Right forelimb (tissue), 1 donor: ENCODE measurements at places on chromosomes 12 and 14.

- no peak for DNase-seq
Measured at GRCh38 chr14:77151245-77151644, 9.7 kb upstream of the ZDHHC22 start.

DNA sequence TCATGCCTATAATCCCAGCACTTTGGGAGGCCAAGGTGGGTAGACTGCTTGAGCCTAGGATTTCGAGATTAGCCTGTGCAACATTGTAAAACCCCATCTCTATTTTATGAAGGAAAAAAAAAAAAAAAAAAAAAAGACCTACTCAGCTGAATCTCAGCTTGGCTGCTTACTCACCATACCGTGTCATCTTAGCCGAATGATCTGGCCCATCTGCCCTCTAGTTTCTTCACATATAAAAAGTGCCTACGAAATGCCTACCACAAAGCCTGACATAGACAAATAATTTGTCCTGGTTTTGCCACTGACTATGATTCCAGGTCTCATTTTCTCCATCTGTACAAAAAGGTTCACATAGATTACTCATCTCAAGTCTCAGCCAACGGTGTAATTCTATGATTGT is 10.1 kb downstream of the DIABLO start:
- DNase-seq: no peak

DNA sequence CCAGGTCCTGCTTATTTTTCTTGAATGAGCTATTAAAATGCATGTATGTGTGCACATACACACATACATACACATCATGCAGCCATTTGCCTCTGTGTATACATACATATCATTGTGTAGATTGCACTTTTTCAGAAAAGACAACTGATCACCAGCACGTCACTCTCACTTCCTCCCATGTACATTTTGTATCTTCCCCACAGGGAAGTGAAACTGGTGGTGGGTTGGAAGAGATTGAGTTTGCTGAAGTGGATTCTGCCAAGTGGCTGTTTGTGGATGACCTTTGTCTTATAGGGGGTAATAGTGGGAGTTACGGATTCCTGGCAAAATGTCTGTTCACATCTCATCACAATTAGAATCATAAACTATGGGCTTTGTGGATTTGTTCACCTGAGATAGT is 448.6 kb downstream of the RAD51B start:
- DNase-seq: no peak

- DNase-seq: no peak
Measured at GRCh38 chr12:123278101-123278627, 6.5 kb upstream of the CDK2AP1 start.

DNA sequence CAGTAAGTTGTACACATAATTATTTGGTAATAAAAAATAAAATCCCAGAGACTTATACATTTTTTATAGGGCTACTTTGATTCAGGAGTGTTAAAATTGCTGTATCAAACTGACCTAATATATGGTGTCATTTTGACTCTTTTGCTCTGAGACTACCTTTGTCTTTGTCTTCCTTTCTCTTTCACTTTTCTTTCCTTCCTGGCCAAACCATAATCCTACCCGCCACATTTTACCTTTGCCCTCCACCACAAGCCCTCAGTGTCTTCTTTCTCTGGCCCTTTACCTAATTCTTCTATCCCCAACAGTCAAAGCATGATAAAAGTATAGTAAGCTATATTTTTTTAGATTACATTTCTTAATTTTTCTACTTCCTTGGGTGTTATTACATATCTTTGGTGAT is 62.0 kb downstream of the CAND1 start:
- no peak for DNase-seq

GRCh38 chr14:103122947-103123633 is at the start of gene TNFAIP2:
TNFAIP2 (plus strand) TSS chr14:103123461; CDS start chr14:103126458, 2,997 bp downstream.
- peak; percentile 79 for DNase-seq

DNA sequence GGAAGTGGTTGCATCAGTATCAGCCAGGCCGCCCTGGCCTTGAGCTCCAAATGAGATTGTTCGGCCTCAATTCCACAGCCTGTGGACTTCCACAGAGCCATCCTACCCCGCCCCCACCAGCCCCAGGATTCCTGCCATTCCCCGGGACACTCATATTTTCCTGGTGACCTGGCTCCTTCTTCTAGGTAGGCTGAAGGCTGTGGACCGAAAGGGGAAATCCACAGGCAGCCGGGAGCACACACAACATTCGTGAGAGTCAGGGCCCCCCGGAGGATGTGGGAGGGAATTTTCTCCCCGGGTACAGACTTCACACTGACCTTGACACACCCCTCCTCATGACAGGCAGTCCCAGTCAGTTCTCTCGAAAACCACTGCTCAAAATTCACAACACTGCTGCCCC is 39.9 kb downstream of the RIN3 start:
- no peak for DNase-seq

- no peak for DNase-seq
Measured at GRCh38 chr12:86139671-86140070, 116.5 kb downstream of the MGAT4C start.

DNA sequence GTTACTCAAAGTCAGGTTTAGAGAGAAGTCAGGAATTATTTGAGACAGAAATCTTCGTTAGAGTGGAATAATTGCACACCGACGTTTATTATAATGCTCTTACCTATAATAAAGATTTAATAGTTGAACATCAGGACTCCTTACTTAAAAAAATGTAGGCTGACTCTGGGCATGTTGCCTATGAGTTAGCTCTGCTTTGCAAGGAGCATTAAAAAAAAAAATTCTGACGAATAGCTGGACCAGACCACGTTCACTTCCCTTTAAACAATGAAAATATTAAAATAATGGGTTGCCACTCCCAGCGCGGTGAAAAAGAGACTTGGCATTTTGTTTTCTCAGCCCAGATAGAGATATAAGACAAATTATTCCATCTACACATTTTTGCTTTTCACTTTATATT is 574 bp upstream of the FANCM start:
- no peak for DNase-seq

- DNase-seq: no peak
Measured at GRCh38 chr12:68793975-68794652, 13.9 kb upstream of the MDM2 start.

DNA sequence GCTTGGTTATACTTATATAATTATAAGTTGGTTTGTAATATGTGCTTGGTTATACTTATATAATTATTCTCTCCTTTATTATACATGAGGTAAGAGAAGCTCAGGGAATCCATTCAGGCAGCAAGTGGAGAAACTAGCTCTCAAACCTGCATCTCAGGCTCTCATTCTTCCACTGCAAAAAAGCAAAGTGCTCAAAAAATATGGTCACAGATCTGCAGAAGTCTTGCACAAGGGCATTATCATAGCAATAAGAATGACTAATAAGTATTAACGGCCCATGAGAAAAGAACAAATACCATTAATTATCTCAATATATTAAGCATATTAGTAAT is 476 bp upstream of the TRAFD1 start:
- DNase-seq: no peak

GRCh38 chr14:103134919-103135318 is 11.7 kb downstream of the TNFAIP2 start:
- no peak for DNase-seq

DNA sequence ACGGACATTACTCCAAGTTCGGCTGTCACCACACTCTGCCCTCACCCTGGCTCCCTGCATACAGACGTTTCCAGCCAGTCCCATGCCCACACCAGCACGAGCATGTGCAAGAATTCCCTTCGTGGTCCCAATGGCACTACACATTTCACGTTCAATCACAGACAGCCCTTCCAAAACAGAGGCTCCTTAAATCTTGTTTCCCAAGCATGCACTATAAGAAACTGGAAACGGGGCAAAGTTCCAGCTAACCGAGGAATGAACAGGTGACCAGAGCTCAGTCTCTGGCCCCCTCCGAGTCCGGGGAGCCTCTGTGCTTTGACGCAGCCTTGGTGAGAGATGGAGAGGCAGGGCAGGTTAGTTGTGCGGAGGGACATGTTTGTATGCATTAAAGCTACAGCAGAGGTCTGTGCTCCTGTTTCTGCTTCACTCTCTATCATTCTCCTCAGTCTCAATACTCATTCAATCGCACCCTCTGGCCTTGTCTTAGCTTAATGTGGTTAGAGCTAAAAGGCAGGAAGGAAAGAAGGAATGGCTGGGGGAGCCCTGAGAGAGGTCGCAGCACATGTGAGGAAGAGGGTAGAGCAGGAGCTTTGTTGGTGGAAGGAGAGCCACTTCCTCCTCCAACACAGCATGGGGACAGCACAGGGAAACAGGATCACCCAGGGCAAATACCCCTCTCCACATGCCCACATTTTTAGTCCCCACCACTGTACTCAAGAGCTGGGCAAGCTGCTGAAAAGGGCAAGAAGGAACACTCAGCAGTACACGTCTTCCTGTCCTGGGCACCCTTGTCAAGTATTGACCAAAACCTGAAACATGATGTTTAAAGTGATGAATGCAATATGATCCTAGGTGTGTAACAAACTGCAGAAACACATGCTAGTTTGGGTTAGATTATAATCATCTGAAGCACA is 12.2 kb upstream of the SELPLG start:
- no peak for DNase-seq

DNA sequence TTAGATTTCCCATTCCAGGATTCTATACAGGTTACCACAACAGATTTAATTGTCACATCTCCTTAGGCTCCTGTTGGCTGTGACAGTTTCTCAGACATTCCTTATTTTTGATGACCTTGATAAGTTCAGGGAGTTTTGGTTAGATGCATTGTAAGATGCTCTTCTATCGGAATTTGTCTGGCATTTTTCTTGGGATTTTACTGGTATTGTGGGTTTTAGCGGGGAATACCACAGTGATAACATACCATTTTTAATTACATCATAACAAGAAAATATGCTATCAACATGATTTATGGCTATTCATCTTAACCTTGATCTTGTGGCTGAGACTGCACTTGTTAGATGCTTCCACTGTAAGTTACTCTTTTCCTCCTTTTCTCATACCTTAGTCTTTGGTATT is 217.5 kb upstream of the PPFIA2 start:
- DNase-seq: no peak

DNA sequence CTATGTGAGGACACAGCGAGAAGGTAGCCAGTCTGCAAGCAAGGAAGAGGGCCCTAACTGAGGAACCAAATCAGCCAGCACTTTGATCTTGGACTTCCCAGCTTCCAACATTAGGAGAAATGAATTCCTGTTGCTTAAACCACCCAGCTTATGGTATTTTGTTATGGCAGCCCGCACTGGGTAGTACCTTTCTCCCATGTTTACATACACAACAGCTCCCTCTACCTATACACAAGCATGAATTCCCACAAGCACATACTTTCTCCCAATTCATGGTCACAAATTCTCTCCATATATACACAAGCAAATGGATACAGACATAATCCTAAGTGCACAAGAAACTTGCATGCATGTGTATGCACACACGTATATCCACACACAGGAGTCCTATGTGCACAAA is 7.4 kb downstream of the ITGB7 start:
- DNase-seq: no peak

- no peak for DNase-seq
Measured at GRCh38 chr14:73467377-73467776, 9.0 kb upstream of the NUMB start.

DNA sequence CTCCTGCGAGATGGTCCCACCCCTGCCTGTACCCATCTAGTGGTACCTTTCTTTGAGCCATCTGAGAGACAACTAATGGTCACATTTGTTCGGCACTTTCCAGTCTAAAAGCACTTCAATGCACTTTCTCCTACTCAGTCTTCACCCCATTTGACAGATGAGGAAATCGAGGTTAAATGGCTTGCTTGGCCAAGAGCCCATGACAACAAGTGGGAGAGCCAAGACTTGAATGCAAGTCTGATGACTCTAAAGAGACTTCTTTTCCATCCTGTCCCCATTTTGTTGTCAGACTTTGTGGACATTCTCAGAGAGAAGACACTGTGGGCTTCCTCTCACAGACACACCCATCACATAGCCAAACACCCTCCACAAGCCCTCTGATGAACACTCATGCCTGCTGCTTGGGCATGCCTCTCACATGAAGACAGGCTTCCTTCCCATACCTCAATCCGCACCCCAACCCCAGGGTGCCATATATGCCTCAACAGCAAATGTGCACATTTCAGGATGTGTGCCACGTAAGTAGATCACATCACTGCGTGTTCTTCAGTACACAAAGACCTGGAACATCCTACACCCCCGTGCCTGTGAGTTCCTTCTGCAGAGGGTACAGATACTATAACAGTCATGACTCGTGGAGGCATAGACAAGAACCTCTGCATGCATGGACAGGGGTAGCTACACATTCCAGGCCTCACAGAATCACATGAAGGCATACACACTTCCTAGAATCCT is 805 bp downstream of the MYH7 start:
- peak; percentile 30 for DNase-seq

DNA sequence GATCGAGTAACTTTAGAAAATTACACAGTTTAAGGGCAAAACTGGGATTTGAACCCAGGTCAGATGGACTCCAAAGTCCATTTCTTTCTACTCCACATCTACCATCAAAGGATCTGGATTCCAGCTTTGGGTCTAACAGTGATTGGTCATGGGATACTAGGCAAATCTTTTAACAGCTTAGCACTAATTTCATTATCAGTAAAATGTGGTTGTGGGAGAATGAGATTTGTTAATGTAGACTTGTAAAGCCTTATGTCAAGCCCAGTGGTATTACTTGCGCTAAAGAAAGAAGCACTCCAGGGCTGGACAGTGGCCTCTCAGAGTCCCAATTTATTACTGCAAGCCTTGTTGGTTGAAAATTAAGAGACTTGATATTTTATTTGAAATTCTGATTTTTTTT is 65.2 kb upstream of the MANSC4 start:
- DNase-seq: no peak

GRCh38 chr12:40579687-40580086 is 112.6 kb upstream of the CNTN1 start:
- no peak for DNase-seq

DNA sequence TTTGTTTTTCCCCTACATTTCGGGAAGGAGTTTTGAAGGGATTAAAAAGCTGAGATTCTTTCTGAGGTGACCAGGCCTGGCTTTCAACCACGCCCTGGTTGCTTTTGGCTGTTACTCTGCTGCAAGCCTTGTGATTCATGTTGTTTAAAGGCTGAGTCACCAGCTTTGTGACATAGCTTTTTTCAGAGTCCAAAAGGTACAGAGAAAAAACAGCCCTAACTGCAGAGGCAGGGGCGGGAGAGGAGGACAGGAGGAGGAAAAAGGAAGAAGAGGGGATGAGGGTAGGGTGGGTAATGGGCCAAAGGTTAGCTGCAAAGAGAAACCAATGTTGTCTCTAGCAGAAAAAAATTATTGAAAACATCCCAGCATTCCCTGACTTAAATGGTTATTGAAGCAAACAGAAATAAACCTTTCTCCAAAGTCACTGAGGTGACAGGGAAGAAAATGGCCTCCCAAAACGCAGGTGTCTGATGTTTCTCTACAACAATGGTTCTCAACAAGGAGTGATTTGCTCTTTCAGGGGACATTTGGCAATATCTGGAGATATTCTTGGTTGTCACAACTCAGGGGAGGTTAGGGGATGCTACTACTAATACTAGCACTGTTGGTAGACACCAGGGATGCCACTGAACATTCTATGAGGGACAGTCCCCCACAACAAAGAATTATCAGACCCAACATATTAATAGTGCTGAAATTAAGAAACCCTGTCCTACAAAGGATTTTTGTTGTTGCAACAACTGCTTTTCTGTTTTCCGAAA is 2.1 kb upstream of the UBC start:
- no peak for DNase-seq
